ENCODE measurements at places on chromosomes 12 and 14. TPM values are rescaled to one million over a fixed set of nuclear protein-coding genes. Genes with fewer than 3 reads are reported as not detected.

Gene PTPN21
- 0.50 TPM for total RNA-seq

Gene ARG2
- 4.3 TPM for total RNA-seq

Gene NRXN3
- not detected for total RNA-seq

Gene SRSF9
- total RNA-seq: 246 TPM

Gene TBC1D30
- total RNA-seq: 1.1 TPM
